ENCODE measurements at places on chromosomes 12 and 14. TPM values are rescaled to one million over a fixed set of nuclear protein-coding genes. Genes with fewer than 3 reads are reported as not detected.

DNA sequence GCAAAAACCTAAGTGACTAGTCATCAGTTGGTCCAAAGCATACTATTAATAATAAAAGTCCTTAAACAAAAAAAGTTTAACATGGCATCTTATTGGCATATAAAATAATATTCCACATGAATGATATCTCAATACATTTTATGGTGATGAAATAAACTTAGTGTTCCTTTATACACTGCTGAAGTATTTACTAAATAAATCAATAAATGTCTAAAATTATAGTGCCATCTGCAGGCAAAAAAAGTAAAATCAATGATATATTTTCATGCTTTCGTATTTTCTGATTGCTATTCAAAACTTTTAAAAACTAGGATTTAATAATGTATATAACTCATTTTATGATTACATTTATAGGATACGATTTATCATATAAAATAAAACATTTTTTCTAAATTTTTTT is 30.5 kb downstream of the PUS7L start:
- DNase-seq, result no peak
- H3K27ac ChIP-seq, result no peak overlapping the region
- no peaks in the 10 kb centered on the region for H3K27me3 ChIP-seq
- no peaks in the 10 kb centered on the region for H3K4me1 ChIP-seq

DNA sequence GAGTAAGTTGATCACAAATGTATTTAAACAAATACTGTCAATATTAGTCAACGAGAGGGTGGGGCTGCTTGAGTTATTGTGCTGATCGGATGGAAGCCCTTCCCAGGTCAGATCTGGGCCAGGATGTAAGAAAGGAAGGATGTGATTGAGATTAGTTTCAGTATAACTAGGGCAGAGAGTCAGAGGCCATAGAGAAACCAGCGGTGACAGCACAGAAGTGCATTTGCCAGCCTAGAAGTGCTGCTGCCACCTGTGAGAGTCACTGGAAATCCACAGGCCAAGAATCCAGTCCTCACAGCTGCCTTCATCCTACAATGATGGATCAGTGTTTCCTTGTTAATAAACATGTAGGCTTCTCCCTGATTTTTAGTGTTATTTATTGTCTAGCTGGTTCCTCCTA is 9.8 kb upstream of the FERMT2 start:
- no peaks in the 10 kb centered on the region for H3K4me1 ChIP-seq
- H3K27me3 ChIP-seq, result no peaks in the 10 kb centered on the region
- H3K4me3 ChIP-seq, result no peak overlapping the region
- H3K36me3 ChIP-seq, result no peaks in the 10 kb centered on the region
- H3K27ac ChIP-seq, result no peak overlapping the region
- DNase-seq, result no peak

GRCh38 chr12:101491329-101491728 is 16.2 kb downstream of the SPIC start:
- no peak overlapping the region for H3K27ac ChIP-seq
- DNase-seq, result no peak
- no peaks in the 10 kb centered on the region for H3K27me3 ChIP-seq
- no peak overlapping the region for H3K4me3 ChIP-seq

DNA sequence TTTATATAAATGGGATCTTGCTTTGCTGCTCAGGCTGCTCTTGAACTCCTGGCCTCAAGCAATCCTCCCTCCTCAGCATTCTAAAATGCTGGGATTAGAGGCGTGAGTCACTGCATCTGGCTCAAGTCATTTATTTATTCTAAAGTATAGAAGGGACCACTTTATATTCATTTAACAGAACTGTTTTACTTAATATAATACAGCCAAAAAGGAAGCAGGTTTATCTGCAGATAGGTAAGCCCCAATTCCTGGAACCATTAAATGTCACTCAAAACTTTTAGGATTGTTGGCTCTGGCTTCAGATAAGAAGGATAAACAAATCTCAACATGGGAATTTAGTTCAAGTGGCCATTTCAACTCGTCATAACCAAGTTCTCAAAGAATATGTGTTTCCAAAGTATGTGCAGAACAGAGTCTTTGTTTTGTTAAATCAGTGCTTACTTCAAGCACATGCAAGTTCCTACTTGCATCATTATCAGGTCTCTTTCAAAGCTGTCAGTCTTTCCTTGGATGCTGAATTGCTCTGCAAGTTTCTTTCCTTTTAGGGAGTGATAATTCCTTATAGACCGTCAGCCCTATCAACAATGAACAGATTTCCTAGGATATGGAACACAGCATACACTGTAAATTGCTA is 60.4 kb downstream of the KITLG start:
- H3K36me3 ChIP-seq, result no peaks in the 10 kb centered on the region
- H3K4me1 ChIP-seq, result no peaks in the 10 kb centered on the region
- no peaks in the 10 kb centered on the region for H3K27me3 ChIP-seq
- no peak overlapping the region for H3K27ac ChIP-seq

DNA sequence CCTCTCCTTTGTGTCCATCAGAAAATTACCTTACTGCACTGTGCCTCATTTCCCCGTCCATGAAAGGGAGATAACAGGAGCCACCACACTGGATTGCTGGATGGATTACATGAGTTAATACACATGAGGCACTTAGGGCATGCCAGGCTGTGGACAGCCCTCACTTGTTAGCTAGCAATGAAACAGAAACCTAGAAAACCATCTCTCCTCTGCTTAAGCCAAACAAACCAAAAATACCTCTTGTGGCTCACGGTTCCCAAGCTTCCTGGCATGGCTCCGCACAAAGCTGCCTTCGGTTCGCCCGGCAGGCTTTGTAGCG is 660 bp upstream of the HCFC2 start:
- peak overlapping the region; percentile 86 for H3K4me3 ChIP-seq
- peak overlapping the region; percentile 88 for H3K27ac ChIP-seq
- peaks cover 8% of the 10 kb centered on the region for H3K4me1 ChIP-seq
- DNase-seq, result no peak

GRCh38 chr14:99118946-99119345 is 153.1 kb downstream of the BCL11B start:
- H3K27me3 ChIP-seq, result peaks cover 12% of the 10 kb centered on the region
- no peak for DNase-seq
- H3K27ac ChIP-seq, result no peak overlapping the region
- H3K4me1 ChIP-seq, result peaks cover 13% of the 10 kb centered on the region
- H3K36me3 ChIP-seq, result no peaks in the 10 kb centered on the region

GRCh38 chr12:112815589-112816321 is 24.2 kb downstream of the RPH3A start:
- H3K4me3 ChIP-seq, result no peak overlapping the region
- H3K36me3 ChIP-seq, result no peaks in the 10 kb centered on the region
- no peaks in the 10 kb centered on the region for H3K27me3 ChIP-seq
- peak; percentile 91 for DNase-seq
- no peak overlapping the region for H3K27ac ChIP-seq

DNA sequence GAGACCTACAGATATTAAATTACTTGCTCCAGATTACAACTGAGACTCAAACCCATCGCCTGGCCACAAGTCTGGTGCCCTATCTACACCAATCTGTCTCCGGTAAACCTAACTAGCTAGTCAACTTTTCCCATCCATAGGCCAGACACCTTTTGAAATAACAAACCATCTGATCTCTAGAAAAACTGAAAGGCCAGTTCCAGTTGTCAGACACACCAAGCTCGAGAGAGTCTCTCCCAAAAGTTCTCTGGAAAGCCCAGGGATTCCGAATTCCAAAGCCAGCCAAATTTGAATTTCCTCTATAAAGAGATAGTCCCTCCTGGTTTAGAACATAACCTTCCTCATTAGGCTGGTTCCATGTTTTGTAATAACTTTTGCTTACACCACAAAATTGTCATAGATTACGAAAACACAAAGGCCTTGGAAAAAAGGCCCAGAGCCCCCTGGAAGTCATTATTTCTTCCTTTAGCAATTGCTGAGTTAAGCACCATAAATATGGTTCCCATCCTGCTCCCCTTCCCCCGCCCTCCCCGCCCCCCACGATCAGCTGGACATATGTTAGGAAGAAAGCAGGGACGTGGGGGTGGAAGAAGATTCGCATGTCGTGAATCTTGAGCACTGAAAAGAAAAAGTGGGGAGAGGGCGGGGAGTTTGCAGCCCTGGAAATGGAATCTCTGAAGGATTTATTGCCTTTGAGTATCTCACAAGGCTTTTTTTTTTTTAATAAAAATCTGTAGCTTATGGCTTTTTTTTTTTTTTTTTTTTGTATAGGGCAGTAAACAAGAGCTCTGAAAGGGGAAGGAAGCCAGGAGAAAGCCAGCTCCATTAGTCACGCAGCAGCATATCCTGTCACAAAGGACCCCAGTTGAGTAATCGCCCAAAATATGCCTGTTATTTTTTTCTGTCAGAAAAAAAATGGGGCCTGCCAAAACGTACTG is 110.4 kb downstream of the ZFP36L1 start:
- peak overlapping the region; percentile 69 for H3K27ac ChIP-seq
- DNase-seq, result peak; percentile 78
- H3K4me3 ChIP-seq, result no peak overlapping the region
- no peaks in the 10 kb centered on the region for H3K36me3 ChIP-seq

GRCh38 chr12:69623970-69624369 is 13.3 kb upstream of the LRRC10 start:
- H3K4me1 ChIP-seq, result no peaks in the 10 kb centered on the region
- DNase-seq, result no peak
- no peaks in the 10 kb centered on the region for H3K27me3 ChIP-seq
- no peak overlapping the region for H3K27ac ChIP-seq
- no peaks in the 10 kb centered on the region for H3K36me3 ChIP-seq

DNA sequence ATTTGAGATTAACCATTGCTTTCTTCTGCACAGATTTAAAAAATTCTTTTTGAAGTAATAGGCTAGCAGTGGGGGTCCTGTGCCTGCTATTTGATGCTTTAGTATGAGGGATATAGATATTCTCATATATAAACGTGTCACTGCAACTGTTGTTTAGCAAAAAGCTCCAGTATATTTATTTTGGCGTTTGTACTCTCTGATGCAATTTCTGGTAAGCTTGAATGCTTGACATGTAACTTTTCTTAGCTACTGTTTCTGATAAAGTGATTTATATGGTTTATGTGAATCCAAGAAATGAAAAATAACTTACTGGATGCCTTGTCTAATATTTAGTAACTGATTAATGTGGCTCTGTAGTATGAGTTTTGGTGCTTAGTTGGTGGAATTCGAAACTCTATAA is 77.1 kb downstream of the TTLL5 start:
- no peak overlapping the region for H3K4me3 ChIP-seq
- peaks cover 7% of the 10 kb centered on the region for H3K36me3 ChIP-seq
- H3K4me1 ChIP-seq, result no peaks in the 10 kb centered on the region
- DNase-seq, result no peak
- H3K27me3 ChIP-seq, result no peaks in the 10 kb centered on the region

DNA sequence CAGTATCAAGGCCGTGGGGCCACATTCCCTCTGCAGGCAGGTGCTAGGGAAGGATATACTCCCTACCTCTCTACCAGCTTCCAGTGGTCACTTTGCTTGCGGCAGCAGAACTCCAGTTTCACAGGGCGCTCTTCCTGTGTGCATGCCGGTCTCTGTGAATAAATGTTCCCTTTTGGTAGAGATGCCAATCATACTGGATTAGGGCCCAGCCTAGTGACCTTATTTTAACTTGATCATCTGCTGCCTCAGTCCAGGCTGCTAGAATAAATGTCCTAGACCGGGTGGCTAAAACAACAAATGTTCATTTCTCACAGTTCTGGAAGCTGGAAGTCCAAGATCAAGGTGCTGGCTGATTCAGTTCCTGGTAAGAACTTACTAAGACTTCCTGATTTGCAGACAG is 198.8 kb upstream of the TMEM132C start:
- no peaks in the 10 kb centered on the region for H3K36me3 ChIP-seq
- H3K27me3 ChIP-seq, result no peaks in the 10 kb centered on the region
- no peaks in the 10 kb centered on the region for H3K4me1 ChIP-seq
- DNase-seq, result no peak
- no peak overlapping the region for H3K4me3 ChIP-seq

- DNase-seq, result no peak
- no peaks in the 10 kb centered on the region for H3K36me3 ChIP-seq
- no peaks in the 10 kb centered on the region for H3K27me3 ChIP-seq
- H3K27ac ChIP-seq, result no peak overlapping the region
- H3K4me1 ChIP-seq, result no peaks in the 10 kb centered on the region
These were observed 26.5 kb downstream of the AP5M1 start for GRCh38 chr14:57295239-57295638.

Gene ASCL1
- total RNA-seq, result 7.6 TPM

Gene ADCY4
- 3.5 TPM for total RNA-seq

Gene KRT74
- total RNA-seq, result 0.10 TPM

Gene POTEG
- not detected for total RNA-seq

All from spinal cord (tissue), 10 donors.